ENCODE measurements at places on chromosomes 1 and 21. TPM values are rescaled to one million over a fixed set of nuclear protein-coding genes. Genes with fewer than 3 reads are reported as not detected.

The OR2L13 gene
- total RNA-seq, result not detected

- H3K36me3 ChIP-seq, result peaks cover 10% of the 10 kb centered on the region
- no peak for DNase-seq
- no peak overlapping the region for H3K4me3 ChIP-seq
- H3K4me1 ChIP-seq, result no peaks in the 10 kb centered on the region
- no peak overlapping the region for H3K27ac ChIP-seq
Measured at GRCh38 chr21:31140676-31141075, 102.4 kb upstream of the KRTAP19-8 start.

The RNPC3 gene
- 18.9 TPM for total RNA-seq

DNA sequence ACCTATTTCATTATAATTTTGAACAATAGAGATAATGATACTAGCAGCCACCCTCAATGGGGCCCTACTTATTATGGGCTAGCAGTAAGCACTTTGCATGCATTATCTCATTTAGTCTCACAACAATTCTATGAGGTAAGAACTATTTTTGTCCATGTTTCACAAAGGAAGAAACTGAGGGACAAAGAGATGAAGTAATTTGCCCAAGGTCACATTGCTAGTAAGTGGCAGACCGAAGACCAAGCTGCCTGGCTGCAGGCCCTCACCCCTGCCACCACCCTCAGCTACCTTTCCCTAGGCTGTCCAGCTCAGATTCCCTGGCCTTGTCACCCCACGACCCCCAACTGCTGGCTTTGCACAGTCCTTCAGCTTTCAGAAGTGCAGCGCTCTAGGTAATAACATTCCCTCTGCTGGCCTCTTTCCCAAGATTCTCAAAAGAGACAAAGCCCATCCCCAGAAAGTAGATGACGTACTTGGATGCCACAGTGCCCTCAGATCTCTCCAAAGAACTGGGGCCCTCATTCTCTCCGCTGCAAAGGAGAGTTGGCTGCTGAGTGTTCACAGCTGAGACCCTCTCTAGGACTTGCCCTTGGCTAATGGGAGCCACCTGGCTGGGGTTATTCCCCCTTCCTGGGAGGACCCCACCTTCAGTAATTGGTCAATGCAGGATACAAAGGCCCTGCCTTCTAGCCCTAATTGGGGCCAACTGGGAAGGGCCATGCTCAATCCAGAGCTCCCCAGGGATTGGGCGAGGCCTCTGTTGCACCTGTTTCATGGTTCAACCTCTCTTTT lies 39.5 kb downstream of the IRF2BP2 start:
- H3K4me3 ChIP-seq, result no peak overlapping the region
- no peak overlapping the region for H3K27ac ChIP-seq
- H3K4me1 ChIP-seq, result peaks cover 23% of the 10 kb centered on the region
- no peaks in the 10 kb centered on the region for H3K36me3 ChIP-seq
- no peak for DNase-seq

DNA sequence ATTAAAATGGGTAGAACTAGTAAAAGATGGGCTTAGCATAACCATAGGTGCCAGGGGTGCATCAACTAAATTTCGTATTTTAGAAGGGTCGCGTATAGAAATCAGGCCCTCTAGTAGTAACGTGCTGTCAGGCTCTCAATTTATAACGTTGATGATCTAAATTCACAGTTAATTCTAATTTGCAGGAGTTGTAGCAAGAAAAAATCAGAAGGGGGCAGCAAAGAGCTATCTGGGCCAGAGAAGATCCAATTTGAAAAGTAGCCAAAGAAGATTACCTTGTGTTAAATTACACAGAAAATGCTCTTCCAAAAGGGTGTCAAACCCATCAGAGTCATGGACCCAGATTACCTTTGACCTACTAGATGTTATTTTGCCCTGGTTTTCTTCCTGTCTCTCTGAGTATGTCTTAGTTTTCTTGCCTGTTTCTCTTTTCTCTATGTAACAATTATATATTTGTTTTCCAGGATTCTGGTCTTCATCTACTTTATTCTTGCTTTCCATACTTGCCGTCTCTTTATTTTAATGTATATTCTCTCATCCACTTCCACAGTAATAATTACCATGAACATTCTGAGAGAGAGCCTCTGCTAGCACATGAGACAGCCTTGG lies 1030.9 kb downstream of the AMY1C start:
- H3K27ac ChIP-seq, result no peak overlapping the region
- H3K36me3 ChIP-seq, result no peaks in the 10 kb centered on the region
- peak; percentile 23 for DNase-seq
- H3K27me3 ChIP-seq, result peaks cover 3% of the 10 kb centered on the region
- no peak overlapping the region for H3K4me3 ChIP-seq

DNA sequence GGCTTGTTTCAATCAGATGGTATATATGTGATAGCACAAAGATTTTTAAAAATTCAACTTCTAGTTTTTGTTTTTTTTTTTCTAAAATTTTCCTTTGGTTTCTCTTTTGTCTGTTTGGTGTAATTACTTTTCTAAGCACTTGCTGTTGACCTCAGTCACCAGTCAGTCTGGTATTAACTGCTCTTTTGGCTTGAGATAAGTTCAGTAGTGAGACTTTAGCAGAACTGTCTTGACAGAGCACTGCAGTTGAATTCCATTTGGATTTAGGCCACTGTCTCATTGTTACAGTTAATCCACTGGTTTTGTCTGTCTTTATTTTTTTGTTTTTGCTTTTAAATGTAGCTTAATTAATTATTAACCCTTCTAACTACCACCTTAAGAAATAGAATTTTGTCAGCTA lies 36.2 kb downstream of the OSBPL9 start:
- peaks cover 8% of the 10 kb centered on the region for H3K4me1 ChIP-seq
- no peaks in the 10 kb centered on the region for H3K27me3 ChIP-seq
- no peak overlapping the region for H3K27ac ChIP-seq
- no peak for DNase-seq
- H3K36me3 ChIP-seq, result no peaks in the 10 kb centered on the region

Measured in neural crest cell (in vitro differentiated cells).